Peyer's patch (tissue), 4 donors: ENCODE measurements at places on chromosomes 7 and 10.

DNA sequence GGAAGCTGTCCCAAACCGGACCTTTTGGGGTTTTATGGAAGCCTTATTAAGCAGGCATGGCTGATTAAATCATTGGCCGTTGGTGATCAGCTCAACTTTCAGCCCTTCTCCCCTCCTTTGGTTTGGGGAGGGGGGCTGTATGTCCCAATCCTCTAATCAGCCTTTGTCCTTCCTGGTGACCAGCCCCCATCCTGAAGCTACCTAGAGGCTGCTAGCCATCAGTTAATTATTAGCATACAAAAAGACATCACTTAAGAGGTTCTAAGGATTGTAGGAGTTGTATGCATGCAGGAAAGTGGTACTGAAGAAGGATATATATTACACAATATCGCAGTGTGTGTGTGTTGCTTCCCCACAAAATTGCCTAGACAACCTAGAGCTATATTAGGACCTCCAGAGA lies 553.3 kb upstream of the FZD8 start:
- no peak for DNase-seq

DNA sequence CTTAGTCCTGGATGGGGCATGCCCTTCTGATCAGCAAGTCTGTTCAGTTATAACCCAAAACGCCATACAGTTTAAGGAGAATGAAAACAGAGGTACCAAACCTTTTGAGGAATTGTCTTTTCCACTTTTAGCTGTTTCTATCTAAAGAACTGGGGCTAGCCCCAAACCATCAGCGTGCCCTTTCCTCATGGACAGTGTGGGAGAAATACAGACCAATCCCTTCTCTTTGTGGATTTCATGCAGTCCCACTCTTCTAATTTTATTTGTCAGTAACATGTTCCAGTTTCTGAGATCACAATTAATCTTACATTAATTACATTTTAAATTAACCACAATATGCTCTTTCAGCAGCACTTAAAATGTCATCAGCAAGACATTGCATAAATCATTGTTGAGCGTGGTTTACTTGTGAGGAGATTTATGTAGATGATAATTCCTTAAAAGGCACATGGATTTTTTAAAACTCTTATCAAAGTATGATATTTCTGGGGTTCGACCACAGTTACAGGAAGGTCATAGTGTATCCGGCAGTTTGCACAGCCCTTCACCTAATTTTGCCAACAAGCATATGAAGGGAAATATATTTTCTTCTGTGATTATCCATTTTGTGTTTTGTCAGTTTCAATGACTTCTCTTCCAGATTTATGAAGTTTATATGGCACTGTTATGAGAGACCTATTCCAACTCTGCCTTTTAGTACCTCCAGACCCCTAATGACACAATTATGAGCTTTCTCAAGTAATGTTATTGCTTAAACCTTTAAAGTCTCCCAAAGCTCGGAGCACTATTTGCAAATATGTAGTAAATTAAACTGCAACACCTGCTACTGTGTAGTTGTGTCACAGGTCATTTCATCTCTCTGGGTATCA lies 868.4 kb upstream of the C7orf33 start:
- no peak for DNase-seq

DNA sequence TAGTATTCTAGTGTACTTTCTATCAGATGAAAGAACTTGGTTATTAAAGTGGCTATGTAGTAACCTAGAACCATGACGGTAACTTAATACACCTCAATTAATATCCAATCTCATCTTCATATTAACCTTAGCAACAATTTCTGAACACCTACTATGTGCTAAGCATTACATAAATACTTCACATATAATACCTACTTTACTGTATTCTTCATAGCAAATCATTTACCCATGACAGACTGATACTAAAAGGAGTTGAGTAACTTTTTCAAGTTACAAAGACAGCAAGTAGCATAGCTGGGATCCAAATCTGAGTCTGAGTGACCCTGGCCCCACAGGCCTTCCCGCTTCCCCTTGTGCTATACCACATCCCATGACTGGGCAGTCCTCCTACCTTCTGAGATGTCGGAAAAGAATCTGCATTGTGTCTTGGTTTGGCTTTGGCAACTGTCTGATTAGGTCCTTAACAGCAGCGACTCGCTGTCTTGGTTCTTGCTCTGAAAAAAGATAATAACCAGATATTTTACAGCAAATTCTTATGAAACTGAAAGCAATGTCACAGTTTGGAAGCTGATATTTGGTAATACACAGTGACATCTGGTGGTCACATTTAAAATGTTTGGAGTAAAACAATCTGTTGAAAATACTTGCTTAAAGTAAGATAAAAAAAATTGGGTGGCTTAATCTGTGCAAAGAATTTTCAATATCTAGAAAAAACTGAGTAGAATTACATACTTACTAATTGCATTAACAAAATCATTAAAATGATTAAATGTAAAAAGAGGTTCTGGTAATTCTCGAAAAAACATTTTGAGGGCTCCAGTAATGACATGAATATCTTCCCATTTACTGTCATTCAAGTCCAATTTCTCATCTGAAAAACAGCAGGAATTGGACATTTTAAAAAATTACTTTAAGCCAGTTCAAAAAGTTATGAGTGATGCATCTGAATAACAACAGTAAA lies 120.1 kb downstream of the ARHGAP12 start:
- DNase-seq = no peak

GRCh38 chr10:117226813-117227451 lies 14.0 kb upstream of the SLC18A2 start:
- no peak for DNase-seq

DNA sequence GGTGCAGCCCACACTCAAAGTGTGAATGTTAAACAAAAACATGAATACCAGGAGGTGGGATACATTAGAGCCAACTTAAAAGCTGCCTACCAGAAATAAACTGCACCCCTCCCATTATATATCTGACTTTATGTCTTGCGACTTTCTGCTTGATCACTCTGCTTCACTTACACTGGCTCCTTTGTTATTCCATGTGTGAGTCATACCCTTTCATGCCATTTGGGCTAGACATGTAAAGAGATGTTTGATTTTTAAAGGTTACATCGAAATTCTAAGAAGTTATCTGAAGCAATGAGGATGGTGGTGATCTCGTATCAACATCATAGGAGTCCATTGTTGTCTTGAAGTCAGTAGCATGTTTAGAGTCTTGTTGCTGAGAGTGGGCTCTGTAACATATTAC lies 31.6 kb upstream of the ETV1 start:
- no peak for DNase-seq

DNA sequence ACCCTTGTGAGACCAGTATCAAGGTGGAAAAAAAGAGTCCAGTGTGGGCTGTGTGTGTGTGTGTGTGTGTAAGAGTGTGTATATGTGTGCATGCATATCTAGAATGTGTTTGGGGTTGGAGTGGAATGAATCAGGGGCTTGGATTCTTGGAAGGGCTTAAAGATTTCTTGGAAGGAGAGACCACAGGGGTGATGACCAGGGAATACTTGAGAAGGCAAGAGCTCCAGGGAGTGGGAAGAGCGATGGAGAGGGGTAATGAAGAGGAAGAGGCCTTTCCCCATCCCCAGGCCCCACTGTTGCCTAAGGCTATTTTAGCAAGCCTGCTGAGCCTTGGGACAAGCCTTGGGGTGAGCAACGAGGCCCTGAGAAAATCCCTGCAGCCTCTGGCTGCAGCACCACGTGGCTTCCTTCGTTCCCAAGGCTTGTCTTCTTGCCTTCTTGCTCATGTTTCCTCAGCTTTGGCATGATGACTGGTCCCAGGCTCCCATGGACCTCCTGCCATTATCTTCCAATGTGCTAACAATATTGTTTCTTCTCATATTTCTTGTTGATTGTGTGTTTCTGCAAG lies 663.4 kb downstream of the INHBA start:
- DNase-seq = no peak

DNA sequence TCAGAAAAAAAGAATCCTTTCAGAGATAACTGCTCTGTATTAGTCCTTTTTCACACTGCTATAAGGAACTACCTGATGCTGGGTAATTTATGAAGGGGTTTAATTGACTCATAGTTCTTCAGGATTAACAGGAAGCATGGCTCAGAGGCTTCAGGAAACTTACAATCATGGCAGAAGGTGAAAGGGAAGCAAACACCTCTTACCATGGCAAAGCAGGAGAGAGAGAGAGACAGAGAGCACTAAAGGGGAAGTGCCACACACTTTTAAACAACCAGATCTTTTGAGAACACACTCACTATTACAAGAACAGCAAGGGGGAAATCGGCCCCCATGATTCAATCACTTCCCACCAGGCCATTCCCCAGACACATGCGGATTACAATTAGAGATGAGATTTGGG lies 114.2 kb downstream of the TES start:
- DNase-seq = no peak

GRCh38 chr7:17584822-17585221 lies 286.4 kb downstream of the AHR start:
- no peak for DNase-seq
